ENCODE measurements at places on chromosomes 6 and 20.

- no peak for DNase-seq
Observed at GRCh38 chr20:10671919-10672623, 1.7 kb downstream of the JAG1 start.

GRCh38 chr20:50376179-50376887 is 133.8 kb upstream of the PTPN1 start:
- DNase-seq = no peak

- DNase-seq = no peak
Observed at GRCh38 chr6:64890609-64891008, 816.4 kb downstream of the EYS start.

GRCh38 chr20:36527331-36528125 is 13.8 kb upstream of the MYL9 start:
- no peak for DNase-seq

- no peak for DNase-seq
Observed at GRCh38 chr6:81126150-81126549, 626.3 kb downstream of the TENT5A start.

- DNase-seq = no peak
Observed at GRCh38 chr6:82779041-82779440, 286.6 kb downstream of the UBE3D start.

DNA sequence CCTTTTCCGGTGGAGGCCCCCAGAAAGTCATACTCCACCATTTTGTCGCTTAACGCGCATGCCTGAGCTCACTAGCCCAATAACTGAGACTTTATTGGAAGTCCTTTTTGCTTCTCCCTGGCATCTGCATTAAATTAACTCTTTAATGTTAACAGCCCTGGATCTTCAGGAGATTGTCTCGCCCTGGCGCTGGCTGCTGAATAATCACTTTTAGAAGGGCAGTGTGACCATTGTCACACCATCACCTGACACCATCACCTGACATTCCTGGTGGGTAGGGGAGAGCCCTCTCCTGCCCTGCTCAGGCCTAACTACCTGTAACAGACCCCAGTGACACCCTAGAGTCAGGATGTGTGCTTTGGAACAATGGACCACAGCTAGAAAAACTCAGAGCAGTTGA is 115.5 kb upstream of the SNX9 start:
- no peak for DNase-seq

DNA sequence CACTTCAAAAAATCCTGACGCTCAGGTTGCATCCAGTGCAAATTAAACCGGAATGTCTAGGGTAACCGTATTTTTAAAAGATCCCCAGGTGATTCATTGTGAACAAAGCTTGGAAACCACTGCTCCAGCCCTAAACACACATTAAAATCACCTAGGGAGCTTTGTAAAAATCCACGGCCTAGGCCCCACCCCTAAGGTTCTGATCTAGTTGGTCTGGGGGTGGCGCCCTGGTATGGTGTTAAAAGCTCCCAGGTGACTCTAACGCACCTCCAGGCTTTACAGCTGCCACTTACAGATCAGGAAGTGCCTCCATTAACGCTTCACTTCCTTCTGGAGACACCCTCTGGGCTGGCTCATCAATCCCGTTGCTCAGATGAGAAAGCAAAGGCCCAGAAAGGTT is 92.2 kb downstream of the GRM4 start:
- DNase-seq = no peak

GRCh38 chr6:147699637-147700036 is 191.1 kb downstream of the SAMD5 start:
- DNase-seq = no peak

DNA sequence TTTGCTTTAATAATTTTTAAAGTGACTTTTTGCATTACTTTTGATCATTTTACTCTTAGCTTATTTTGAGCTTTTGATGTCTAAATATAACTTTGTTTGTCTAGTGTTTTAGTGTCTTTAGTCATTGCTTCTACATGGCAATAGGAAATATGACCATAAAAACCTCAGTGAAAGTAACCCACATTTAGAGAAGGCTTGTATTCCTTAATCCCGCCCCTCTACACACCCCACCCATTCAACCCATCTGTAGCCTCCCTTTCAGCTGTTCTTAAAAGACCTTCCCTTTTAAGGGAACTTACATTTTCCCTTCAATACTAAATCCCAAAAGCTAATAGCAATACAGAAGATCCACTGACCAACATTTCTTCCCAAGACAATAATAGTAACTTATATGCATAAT is 225.4 kb downstream of the LAMA2 start:
- DNase-seq = no peak

- no peak for DNase-seq
Observed at GRCh38 chr6:113921299-113921904, 49.5 kb downstream of the HDAC2 start.

DNA sequence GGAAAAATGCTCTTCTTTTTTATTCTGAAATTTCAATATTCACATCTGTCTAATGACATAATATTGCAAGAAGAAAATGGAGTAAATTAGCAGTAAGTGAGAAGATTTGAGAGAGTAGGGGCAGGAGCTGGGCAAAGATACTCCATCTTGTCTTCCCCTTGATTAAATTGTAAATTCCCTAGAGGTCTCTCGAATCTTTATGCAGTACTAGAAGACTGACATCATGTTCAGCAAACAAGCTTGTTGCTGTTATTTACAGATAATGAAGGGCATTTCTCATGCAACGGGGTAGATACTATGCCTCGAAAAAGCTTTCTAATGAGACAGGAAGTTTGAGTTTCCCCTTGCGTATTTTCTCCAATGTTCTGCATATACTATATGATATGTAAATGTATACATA is 306.9 kb upstream of the PTCHD4 start:
- no peak for DNase-seq

GRCh38 chr6:154783229-154783628 is 50.0 kb downstream of the SCAF8 start:
- no peak for DNase-seq

GRCh38 chr6:142945049-142945445 is at the start of gene HIVEP2:
Gene HIVEP2, minus strand, starts transcription at chr6:142945176. Its CDS starts 170,438 bp downstream, at chr6:142774738.
- peak; percentile 29 for DNase-seq

GRCh38 chr6:112649853-112650252 is 302.7 kb downstream of the RFPL4B start:
- no peak for DNase-seq

DNA sequence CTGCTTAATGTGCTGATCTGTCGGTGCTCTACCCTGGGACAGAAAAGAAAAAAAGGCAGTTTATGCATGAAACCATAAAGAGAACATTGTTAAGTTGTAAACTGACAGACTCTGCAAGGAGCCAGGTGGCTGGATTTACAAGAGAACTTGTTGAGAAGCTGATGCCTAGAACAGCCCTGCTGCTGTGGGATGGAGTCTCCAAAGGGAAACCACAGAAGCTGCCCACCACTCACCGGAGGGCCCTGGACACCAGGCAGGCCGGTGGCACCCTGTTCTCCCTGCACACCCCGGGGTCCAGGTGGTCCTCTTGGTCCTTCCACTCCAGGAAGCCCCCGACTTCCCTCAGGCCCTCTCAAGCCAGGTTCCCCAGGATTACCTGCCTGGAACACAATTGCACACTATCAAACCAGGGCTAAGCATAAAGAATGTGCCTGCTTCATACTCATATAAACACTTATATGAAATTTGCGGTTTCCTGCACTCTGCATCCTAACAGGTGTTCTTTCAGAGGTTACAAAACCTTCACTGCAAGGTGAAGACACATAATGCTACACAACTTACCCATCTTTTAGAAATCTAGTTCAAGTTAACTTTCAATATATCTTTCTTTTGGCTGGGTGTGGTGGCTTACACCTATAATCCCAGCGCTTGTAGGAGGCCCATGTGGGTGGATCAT is 68.2 kb downstream of the COL9A1 start:
- no peak for DNase-seq

DNA sequence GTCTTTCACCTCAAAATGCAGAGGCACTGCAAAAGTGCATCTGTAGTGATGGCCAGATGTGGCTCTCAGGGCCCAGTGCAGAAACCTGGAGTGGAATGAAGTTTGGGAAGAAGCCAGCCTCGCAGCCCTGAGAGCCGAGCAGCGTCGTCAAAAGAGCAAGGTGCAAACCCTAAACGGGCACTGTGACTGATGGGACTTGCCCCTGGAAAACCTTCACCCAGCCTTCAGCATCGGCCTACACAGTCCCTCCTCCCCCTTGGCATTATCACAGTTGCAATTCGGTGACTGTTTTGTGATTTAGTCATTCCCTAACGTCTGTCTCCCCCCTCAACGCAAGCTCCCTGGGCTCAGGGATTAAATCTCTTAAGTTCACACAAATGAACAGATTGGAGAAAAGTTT is 38.6 kb downstream of the TAF4 start:
- DNase-seq = no peak

- peak; percentile 83 for DNase-seq
Observed at GRCh38 chr20:62590309-62591121, 51.8 kb upstream of the SLCO4A1 start.

GRCh38 chr6:105875974-105876640 is 210.0 kb upstream of the PRDM1 start:
- DNase-seq = no peak

- no peak for DNase-seq
Observed at GRCh38 chr6:148934961-148935360, 188.1 kb downstream of the UST start.

- DNase-seq = no peak
Observed at GRCh38 chr6:41515995-41516394, 30.2 kb upstream of the FOXP4 start.

- DNase-seq = no peak
Observed at GRCh38 chr6:37109714-37110499, 60.0 kb upstream of the PIM1 start.

DNA sequence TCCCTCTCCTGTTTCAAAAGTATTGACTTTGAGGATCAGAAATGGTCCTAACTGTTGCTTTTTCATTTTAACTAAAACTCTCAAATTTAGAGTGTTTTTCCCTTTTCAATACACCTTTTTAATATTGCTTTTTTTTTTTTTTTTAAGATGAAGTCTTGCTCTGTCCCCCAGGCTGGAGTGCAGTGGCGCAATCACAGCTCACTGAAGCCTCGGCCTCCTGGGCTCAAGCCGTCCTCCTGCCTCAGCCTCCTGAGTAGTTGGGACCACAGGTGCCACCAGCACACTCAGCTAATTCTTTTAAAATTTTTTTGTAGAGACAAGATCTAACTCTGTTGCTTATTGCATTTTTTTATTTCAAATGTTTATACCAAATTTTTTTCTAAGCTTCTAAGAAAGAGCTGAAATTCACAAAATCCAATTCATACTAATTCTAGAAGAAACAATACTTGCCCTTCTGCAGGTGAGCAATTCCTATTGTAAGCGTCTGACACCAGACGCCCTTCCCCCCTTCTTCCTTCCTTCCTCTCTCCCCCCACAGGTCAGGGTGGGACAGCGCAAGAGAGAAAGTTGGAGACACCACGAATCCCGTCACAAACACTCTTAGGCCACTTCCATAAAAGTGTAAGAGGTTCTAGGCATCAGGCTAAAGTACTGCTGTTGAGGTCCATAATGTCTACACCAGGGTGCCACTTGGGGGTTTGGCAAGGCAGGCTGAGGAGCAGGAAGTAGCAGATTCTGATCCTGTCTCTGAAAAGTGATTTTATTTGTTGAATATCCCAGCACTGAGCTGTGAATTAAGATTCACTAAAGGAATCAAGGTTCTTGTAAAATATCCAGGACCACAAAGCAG is 12.8 kb downstream of the DLL1 start:
- DNase-seq = no peak

- DNase-seq = no peak
Observed at GRCh38 chr6:124682751-124683150, 279.5 kb upstream of the RNF217 start.

- DNase-seq = no peak
Observed at GRCh38 chr6:1562171-1562955, 47.4 kb upstream of the FOXC1 start.

GRCh38 chr6:134447423-134447822 is 129.5 kb upstream of the SGK1 start:
- no peak for DNase-seq

DNA sequence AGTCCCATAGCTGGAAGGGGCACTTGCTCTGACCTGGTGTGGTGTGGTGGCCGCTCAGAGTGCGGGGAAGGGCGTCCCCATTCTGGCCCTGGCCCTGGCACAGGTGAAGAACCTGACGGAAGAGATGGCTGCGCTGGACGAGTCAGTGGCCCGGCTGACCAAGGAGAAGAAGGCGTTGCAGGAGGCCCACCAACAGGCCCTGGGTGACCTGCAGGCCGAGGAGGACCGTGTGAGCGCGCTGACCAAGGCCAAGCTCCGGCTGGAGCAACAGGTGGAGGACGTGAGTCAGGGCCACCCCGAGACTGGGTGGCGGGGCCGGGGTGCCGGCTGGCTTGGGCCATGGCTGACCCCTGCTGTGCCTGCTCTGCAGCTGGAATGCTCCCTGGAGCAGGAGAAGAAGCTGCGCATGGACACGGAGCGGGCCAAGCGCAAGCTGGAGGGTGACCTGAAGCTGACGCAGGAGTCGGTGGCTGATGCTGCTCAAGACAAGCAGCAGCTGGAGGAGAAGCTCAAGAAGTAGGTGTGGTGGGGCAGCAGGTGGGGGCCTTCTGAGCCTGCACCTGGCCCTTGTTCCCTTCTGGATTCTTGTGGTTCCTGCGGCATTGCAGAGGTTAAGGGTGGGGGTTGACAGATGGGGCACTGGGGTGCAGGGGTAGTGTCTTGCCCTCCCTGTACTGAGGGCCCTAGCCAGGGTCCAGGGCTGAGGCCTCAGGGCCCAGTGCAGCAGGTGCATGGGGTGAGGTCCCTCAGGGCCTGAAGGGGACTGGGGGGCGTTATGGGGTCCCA is 40.8 kb downstream of the MYH7B start:
- no peak for DNase-seq

DNA sequence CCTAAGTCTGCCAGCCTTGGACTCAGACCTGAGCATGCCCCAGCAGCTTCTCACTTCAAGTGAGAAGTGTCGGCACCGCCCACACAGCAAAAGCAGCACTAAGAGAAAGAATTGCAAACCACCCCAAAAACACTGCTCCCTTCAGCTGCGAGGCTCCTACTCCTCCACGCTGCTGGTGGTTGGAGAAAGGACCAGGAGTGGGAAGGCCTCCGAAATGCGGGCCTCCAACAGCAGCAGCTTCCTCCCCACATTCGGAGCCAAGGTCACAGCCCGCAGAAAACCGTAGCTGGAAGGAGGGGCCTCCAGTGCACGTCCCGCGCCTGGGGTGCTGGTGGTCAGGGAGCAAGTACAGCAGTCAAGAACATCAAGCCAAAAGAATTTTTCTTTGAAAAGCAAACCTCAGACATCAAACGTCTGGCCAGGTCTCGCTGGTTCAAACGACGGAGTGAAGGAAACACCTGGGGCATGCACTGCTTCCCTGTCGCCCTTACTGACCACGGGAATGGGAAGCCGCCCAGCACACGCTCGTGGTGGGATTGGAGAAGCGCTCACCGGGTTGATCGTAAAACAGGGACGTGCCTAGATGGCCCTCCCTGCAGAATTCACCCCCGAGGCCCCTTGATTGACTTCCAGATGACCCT is 185.6 kb upstream of the CST7 start:
- DNase-seq = no peak
